SJSA1 (cell line): ENCODE measurements at places on chromosomes 5 and 9.

DNA sequence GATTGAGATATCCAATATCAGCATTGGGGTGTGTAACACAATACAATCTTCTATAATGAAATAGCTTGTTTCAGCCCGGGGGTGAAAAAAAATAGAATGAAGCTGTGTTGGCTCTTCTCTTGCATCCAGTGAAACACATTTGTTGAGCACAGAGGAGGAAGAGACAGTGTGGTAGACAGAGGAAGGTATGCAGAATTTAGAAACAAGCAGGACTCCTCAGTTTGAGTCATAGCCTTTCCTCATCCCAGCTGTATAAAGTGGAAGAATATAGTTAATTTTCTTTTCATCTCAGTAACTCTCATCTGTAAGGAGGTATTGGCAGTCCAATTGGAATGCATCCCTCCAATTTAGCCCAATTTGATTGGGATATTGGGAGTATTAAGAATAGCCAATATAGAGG, 302.2 kb upstream of the VLDLR start:
- DNase-seq = no peak

DNA sequence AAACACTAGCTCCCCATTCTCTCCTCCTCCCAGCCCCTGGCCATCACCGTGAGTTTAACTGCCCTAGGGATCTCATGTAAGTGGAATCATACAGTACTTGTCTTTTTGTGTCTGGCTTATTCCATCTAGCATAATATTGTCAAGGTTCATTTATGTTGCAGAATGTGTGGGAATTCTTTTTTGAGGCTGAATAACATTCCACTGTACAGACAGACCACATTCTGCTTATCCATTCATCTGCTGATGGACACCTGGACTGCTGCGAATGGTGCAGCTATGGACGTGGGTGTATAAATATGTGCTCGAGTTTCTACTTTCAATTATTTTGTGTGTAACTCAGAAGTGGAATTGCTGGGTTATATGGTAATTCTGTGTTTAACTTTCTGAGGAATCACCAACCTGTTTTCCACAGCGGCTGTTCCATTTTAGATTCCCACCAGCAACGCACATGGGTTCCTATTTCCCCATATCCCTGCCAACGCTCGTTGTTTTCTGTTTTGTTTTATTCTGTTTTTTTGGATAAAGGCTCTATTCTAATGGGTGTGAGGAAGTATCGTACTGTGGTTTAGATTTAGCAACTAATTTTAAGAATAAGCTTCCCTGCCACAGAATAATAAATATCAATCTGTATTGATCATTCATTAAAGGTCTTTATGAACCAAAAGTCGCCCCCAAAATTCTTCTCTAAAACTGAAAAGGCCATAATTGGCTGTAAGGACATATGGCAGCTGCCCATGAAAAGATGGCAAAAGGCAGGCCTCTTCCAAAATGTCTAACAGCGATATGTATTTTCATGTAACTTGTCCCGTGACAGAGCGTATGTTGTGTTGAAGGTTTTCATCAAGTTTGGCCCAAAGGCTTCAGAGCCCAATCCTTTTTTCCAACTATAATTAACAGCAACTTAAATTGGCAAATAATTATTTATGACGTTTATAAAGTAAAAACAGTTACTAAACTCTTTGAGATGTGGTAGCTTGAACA, 70.3 kb downstream of the DAP start:
- peak; percentile 57 for DNase-seq

DNA sequence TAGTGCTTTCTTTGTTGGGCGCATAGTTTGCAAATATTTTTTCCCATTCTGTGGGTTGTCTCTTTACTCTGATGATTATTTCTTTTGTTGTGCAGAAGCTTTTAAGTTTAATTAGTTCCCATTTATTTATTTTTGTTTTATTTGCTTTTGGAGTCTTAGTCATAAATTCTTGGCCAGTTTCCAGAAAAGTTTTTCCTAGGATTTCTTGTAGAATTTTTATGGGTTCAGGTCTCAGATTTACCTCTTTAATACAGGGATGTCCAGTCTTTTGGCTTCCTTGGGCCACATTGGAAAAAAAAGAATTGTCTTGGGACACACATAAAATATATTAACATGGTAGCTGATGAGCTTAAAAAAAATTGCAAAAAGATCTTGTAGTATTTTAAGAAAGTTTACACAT, 122.0 kb downstream of the WDR70 start:
- DNase-seq = no peak

GRCh38 chr9:110812886-110813285, 144.3 kb downstream of the MUSK start:
- DNase-seq = no peak

- peak; percentile 9 for DNase-seq
Observed at GRCh38 chr5:108379722-108380530, 2.0 kb downstream of the FBXL17 start.

DNA sequence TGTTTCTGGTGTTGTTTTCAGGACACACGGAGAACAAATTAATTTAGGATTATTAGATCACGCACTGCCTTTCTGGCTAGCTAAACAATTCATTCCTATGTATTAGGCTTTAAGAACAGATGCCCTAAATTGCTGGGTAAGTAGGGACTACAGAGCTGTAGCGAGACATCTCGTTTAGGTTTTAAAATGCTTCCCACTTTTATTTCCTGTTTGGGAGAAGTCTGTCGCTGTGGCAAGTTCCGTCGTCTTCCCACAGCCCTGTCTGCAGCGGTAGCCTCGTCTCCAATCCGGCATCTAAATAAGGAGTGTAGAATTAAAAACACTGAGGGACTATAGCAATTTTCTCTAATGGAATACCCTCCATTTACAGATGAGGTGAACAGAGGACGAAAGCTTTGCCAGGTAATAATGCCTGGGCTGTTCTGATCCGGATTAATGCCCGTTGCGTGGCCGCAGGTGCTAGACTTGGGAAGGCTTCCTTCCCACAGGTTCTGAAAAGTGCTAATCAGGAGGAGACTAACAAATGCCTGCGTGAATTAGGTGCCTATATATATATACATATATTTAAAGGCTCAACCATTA, 1.3 kb upstream of the TRIM36 start:
- DNase-seq = no peak

DNA sequence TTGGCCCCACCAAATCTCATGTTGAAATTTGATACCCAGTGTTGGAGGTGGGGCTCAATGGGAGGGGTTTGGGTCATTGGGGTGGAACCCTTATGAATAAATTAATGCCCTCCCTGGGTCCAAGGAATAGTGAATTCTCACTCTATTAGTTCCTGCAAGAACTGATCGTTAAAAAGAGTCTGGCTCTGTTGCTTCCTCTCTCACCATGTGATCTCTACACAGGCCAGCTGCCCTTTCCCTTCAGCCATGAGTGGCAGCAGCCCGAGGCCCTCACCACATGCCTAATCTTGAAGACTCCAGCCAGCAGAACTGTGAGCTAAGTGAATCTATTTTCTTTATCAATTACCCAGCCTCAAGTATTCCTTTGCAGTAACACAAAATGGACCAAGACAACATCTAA, 106.0 kb downstream of the CAAP1 start:
- DNase-seq = no peak

- DNase-seq = no peak
Observed at GRCh38 chr5:5629607-5629978, 207.1 kb downstream of the ICE1 start.

GRCh38 chr9:76729980-76730737, 34.1 kb upstream of the PCA3 start:
- DNase-seq = no peak

- DNase-seq = no peak
Observed at GRCh38 chr5:56705217-56705616, 110.1 kb upstream of the MAP3K1 start.

- peak; percentile 55 for DNase-seq
Observed at GRCh38 chr5:124996023-124996763, 249.8 kb upstream of the ZNF608 start.

- no peak for DNase-seq
Observed at GRCh38 chr9:137156567-137157375, 13.1 kb downstream of the LRRC26 start.

- DNase-seq = no peak
Observed at GRCh38 chr5:56591081-56591480, 224.3 kb upstream of the MAP3K1 start.

DNA sequence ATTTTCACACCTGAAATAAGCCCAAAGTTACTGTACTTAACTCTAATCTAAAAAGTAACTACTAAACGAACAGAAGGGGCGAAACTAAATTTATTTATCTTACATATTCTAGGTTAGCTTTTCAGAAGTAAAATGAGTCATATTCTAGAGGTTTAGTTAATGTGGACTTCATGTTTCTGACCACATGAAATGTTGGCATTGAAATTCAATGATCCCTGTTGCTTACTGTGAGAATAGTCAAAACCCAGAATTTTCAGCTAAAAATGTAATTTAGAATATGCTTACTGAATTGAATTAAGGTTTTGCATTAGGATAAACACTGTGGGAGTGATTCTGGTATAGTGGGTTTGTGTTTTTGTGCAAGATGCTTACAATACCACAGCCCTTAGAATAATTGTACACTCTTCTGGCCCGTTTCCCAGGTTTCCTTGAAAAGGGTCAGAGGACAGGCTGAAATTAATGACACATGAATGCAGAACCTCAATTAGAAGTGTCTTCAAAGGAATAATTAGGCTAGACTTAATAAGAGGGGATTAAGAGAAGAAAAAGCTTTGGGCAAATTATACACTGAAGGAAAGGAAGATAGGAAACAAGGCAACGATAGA, 1.4 kb upstream of the SNX18 start:
- no peak for DNase-seq

DNA sequence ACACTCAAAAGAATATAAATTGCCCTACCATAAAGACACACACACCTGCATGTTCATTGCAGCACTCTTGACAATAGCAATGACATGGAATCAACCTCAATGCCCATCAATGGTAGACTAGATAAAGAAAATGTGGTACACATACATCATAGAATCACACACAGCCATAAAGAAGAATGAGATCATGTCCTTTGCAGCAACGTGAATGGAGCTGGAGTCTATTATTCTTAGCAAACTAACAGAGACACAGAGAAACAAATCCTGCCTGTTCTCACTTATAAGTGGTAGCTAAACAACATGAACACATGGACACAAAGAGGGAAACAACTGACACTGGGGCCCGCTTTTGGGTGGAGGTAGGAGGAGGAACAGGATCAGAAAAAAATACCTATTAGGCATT, 2062.2 kb upstream of the CDH6 start:
- DNase-seq = no peak

- no peak for DNase-seq
Observed at GRCh38 chr9:28051559-28052503, 478.6 kb upstream of the C9orf72 start.

DNA sequence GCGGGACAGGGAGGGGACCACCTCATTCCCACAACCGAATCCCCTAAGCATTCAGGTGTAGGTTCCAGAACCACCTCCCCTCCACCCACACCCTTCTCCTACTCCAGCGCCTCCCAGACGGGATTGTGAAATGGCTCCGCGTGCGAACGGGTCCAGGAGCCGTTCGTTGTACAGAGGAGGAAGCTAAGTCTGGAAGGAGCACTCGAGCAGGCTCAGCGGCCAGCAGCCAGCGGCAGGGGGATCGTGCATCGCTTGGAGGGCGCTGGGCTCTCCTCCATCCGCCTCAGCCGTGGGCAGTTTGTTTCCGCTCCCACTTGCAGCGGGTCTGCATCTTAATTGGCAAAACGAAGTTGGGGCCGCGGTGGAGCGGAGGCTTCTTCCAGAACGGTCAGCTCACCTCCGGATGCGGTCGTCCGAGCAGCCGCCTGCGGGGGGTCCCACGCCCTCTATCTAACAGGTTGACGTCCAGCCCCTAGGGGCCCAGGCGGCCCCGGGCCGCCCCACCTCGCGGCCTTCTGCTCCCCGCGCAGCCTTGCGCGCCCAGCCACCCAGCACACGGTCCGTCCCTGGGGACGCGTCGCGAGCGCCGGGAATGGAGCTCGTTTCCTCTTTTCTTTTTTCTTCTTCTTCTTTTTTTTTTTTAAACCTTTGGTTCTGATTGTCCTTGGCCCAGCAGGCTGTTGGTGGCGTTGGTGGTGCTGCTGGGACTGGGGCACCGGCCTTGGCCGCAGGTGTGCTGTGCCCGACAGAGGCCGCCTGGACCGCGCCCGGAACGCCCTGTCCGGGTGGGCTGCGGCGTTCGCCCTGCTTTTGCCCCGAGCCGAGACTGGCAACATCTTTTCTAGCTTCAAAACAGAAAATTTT, 3.9 kb upstream of the BARX1 start:
- DNase-seq = no peak

- DNase-seq = no peak
Observed at GRCh38 chr9:88628114-88628513, 93.1 kb downstream of the NXNL2 start.

GRCh38 chr5:124628721-124629596, 117.5 kb downstream of the ZNF608 start:
- peak; percentile 99 for DNase-seq

DNA sequence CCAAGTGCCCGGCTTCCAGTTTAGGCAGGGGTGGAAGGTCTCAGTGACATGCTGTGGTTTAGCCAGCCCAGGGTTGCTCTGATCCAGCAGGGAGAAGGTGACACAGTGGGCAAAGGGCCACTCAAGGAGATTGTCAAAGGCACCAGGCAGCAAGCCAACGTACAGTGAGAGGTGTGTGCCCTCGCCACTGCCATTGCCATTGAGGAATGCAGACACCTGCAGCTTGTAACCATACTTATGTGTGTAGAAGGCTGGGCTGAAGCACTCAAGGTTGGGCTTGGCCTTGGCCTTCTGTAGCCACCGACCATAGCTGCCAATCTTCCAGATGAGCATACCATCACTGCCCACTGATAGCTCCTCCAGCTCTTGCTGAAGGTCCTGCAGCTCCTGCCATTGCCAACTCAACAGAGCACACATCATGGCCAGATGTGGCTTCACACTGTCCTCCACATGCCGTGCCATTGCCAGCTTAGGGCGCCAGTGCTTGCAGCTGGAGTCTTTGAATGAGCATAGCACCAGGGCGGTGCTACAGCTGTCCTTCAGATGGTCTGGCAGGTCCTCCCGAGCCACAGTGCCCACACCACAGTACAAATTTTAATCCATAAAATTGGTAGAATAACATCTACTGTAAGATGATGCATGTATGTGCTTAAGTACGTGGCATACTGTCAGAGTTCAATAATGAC, 59.7 kb upstream of the HMHB1 start:
- DNase-seq = no peak

- DNase-seq = no peak
Observed at GRCh38 chr9:74447451-74448193, 49.5 kb upstream of the RORB start.

GRCh38 chr5:142057697-142058056, 44.9 kb upstream of the GNPDA1 start:
- no peak for DNase-seq

DNA sequence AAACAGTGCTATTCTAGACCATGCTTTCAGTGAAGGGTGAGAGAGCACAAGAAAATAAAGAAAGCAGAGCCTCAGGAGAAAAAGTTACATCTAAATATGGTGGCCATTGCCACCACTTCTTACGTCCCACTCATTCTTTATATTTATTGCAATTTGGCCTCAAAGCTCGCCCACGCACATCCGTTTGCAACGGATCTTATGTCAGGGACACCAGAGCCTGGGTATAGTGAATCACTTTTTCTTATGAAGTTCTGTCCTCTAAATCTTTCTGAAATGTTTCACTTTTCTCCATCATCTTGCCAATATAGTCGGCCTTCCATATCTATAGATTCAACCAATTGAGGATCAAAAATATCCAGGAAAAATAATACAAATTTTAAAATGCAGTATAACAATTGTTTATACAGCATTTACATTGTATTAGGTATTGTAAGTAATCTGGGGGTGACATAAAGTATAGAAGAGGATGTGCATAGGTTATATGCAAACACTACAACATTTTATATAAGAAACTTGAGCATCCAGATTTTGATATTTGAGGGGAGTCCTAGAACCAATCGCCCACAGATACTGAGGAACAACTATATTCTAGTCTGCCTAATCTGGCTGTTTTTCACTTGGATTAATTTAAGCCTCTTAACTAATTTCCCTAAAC, 35.2 kb downstream of the GOLPH3 start:
- DNase-seq = no peak

GRCh38 chr5:17118631-17119030, 98.8 kb upstream of the BASP1 start:
- peak; percentile 94 for DNase-seq
